ENCODE measurements at places on chromosomes 13 and 19.

- H3K36me3 ChIP-seq = no peaks in the 10 kb centered on the region
- no peak within 1 kb of the TSS for H3K27ac ChIP-seq
- no peak for DNase-seq
- H3K27me3 ChIP-seq = no peaks in the 10 kb centered on the region
- no peaks in the 10 kb centered on the region for H3K4me1 ChIP-seq
These were observed at the start of gene KL for GRCh38 chr13:33016414-33017322. Gene KL, plus strand, starts transcription at chr13:33016423. Its CDS starts 18 bp downstream, at chr13:33016441.

DNA sequence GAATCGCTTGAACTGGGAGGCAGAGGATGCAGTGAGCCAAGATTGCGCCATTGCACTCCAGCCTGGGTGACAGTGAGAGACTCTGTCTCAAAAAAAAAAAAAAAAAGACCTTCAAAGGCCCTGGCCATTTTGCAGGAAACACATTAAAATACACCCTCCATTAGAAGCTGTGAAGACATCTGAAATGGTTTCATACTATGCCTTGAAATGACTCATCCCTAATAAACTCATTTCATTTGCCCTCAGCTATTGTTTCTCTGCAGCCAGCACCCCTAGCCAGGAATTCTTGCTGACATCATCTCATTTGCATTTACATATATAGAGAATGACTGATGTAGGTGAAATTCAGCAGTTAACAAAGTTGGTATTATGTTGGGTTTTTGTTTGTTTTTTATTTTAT, 8.7 kb downstream of the EML2 start:
- H3K4me3 ChIP-seq = no peak overlapping the region
- peak overlapping the region; percentile 92 for H3K27ac ChIP-seq
- no peaks in the 10 kb centered on the region for H3K27me3 ChIP-seq

DNA sequence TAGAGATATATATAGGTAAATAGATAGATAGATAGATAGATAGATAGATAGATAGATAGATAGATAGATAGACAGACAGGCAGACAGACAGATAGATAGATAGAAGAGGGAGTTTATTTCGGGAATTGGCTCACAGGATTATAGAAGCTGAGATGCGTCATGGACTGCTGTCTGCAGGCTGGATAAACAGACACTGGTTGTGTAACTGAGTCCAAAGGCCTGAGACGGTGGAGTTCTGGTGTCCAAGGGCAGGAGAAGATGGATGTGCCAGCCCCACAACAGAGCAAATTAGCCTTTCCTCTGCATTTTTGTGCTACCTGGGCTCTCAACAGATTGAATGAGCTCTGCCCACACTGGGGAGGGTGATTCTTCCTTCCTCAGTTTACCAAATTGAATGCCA, 2.7 kb downstream of the CYP4F3 start:
- no peak for DNase-seq
- H3K4me1 ChIP-seq = no peaks in the 10 kb centered on the region
- no peak overlapping the region for H3K4me3 ChIP-seq
- no peaks in the 10 kb centered on the region for H3K27me3 ChIP-seq

DNA sequence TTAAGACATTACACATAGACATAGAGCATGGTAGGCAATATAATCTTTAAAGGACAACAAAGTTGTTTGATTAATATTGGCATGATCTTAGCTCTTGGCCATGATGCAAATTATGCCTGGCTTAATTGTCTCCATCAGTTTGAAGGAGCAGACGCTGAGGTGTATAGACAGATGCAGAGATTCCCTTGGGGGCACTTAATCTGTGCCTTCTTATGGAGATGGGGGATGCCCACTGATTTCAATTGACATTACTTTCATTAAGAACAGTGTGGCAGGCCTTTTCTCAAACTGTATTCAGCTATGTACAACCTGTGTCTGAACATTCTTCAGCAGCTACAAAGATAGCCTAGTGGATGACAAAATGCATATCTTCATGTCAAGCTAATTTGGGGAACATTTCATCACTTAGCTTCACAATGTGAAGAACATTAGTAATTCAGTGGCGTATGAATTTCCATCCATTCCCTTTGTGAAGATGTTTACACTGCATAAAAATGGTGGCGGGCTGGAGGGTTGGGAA, 85.3 kb upstream of the MYCBP2 start:
- H3K27ac ChIP-seq = no peak overlapping the region
- DNase-seq = no peak
- H3K27me3 ChIP-seq = no peaks in the 10 kb centered on the region
- no peaks in the 10 kb centered on the region for H3K36me3 ChIP-seq
- no peaks in the 10 kb centered on the region for H3K4me1 ChIP-seq

DNA sequence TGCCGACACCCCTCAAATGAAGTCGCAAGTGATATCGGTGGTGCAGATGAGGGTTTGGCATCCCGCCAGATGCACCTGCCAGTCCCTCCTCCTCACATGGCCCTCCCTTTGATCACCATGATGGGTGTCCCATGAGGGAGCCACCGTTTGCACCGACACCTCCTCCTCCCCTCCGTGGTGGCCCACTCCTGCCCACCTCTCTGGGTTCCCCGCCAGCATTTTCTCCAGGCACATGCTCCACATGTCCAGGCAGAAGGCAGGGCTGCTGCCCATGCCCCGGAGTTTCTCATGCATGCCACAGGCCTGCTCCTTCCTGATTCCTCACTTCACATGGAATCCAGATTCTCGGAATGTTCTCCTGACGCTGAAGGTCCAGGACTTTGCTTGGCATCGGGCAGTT, 49.3 kb downstream of the COL4A2 start:
- H3K27me3 ChIP-seq = no peaks in the 10 kb centered on the region
- H3K4me1 ChIP-seq = peaks cover 24% of the 10 kb centered on the region
- H3K27ac ChIP-seq = no peak overlapping the region
- no peak for DNase-seq

GRCh38 chr13:113836768-113837559, 26.9 kb downstream of the GAS6 start:
- H3K27ac ChIP-seq = peak overlapping the region; percentile 86
- peak overlapping the region; percentile 1 for H3K4me3 ChIP-seq
- H3K36me3 ChIP-seq = peaks cover 8% of the 10 kb centered on the region
- no peaks in the 10 kb centered on the region for H3K27me3 ChIP-seq
- peaks cover 37% of the 10 kb centered on the region for H3K4me1 ChIP-seq
- DNase-seq = peak; percentile 95

DNA sequence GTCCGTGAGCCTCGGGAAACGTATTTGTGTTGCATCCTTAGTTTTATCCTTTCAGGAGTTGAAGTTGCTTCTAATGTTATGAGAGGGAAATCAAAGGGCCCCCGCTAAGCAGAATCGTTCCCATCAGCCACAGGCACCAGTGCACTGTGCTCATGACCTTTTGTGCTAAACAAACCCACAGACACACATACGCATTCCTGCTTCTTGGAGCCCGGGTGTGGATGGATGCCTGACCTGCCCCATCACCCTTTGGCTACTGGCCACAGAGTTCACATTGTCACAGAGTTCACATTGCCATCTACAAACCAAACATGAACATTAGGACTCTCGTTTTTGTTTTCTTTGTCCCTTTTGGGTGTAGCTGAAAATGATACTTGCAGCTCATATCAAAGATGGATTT, 47.2 kb downstream of the CHST8 start:
- DNase-seq = no peak
- no peak overlapping the region for H3K4me3 ChIP-seq
- H3K27ac ChIP-seq = no peak overlapping the region
- H3K4me1 ChIP-seq = no peaks in the 10 kb centered on the region
- no peaks in the 10 kb centered on the region for H3K36me3 ChIP-seq

- H3K27me3 ChIP-seq = no peaks in the 10 kb centered on the region
- H3K27ac ChIP-seq = no peak overlapping the region
- peaks cover 10% of the 10 kb centered on the region for H3K36me3 ChIP-seq
These were observed 8.5 kb upstream of the EEF1AKMT1 start for GRCh38 chr13:20782116-20782708.

DNA sequence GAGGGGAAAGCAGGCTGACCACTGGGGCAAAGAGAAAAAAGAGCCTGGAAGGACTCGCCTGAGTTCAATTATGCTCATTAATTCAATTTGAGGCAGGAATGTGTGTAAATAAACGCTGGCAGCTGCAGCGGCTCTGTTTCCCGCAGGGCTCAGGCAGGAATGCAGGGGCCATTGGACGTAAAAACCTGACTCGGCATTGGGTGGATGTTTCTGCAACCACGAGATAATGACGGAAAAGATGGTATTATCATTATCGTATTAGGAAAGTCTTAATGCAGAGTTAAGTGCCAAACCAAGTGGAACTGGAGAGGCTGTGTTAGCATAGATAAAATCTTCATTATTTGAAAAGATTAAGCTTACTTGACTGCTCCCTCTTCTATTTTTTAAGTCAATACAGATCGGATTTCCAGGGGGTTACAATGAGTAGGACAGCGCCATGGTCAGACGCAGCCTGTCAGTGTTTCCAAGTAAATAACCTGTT, 169.8 kb downstream of the SHISA2 start:
- H3K4me3 ChIP-seq = no peak overlapping the region
- DNase-seq = peak; percentile 44
- peaks cover 43% of the 10 kb centered on the region for H3K4me1 ChIP-seq
- no peaks in the 10 kb centered on the region for H3K36me3 ChIP-seq
- no peaks in the 10 kb centered on the region for H3K27me3 ChIP-seq
- H3K27ac ChIP-seq = no peak overlapping the region
